Tracheal epithelial cell (primary cell): ENCODE measurements at places on chromosomes 4 and X. TPM values are rescaled to one million over a fixed set of nuclear protein-coding genes. Genes with fewer than 3 reads are reported as not detected.

The MTMR8 gene
- total RNA-seq = 0.21 and 0.72 TPM in 2 replicates

The NLGN3 gene
- total RNA-seq = not detected in 2 replicates

The CFAP47 gene
- under 0.01 TPM in 1 of 2 replicates, not detected in the other for total RNA-seq

The ARL9 gene
- 0.43 TPM in 1 of 2 replicates, not detected in the other for total RNA-seq

The TREX2 gene
- 2.7 and 3.4 TPM in 2 replicates for total RNA-seq

The SLC9A7 gene
- 10.9 and 24.6 TPM in 2 replicates for total RNA-seq

The PDE5A gene
- total RNA-seq = 4.3 and 5.3 TPM in 2 replicates

The FANCB gene
- 2.4 and 3.0 TPM in 2 replicates for total RNA-seq

The PAGE2 gene
- total RNA-seq = not detected in 2 replicates

The ANOS1 gene
- under 0.01 and 1.4 TPM in 2 replicates for total RNA-seq

The CLIC2 gene
- under 0.01 and 1.7 TPM in 2 replicates for total RNA-seq

The ARHGAP6 gene
- total RNA-seq = 0.21 and 0.48 TPM in 2 replicates

The UGT2B17 gene
- not detected in 2 replicates for total RNA-seq

The C1GALT1C1 gene
- total RNA-seq = 17.5 and 20.5 TPM in 2 replicates

The GNRHR gene
- 0.43 TPM in 1 of 2 replicates, not detected in the other for total RNA-seq

The EXOC1L gene
- not detected in 2 replicates for total RNA-seq

The XKRX gene
- 0.24 and 1.1 TPM in 2 replicates for total RNA-seq

The ERVMER34-1 gene
- 2.9 and 7.0 TPM in 2 replicates for total RNA-seq

The OTC gene
- not detected in 2 replicates for total RNA-seq

The RPA4 gene
- 0.21 TPM in 1 of 2 replicates, not detected in the other for total RNA-seq

The TAF7L gene
- total RNA-seq = 0.21 and 0.24 TPM in 2 replicates

The TMPRSS11B gene
- under 0.01 and 0.21 TPM in 2 replicates for total RNA-seq

The GAB3 gene
- total RNA-seq = 0.24 and 0.43 TPM in 2 replicates

The PABPC1L2A gene
- total RNA-seq = not detected in 2 replicates

The SSX2 gene
- total RNA-seq = not detected in 2 replicates

The CDS1 gene
- 16.1 and 39.0 TPM in 2 replicates for total RNA-seq

The CRLF2 gene
- total RNA-seq = not detected in 2 replicates

The MAGEA1 gene
- not detected in 2 replicates for total RNA-seq

The TMEM35A gene
- not detected in 2 replicates for total RNA-seq

The ARX gene
- total RNA-seq = not detected in 2 replicates

The SORCS2 gene
- total RNA-seq = under 0.01 and 0.48 TPM in 2 replicates

The LONRF3 gene
- 0.21 and 1.7 TPM in 2 replicates for total RNA-seq

The ZNF630 gene
- 1.2 and 3.0 TPM in 2 replicates for total RNA-seq

The CYBB gene
- under 0.01 TPM in 1 of 2 replicates, not detected in the other for total RNA-seq

The PPARGC1A gene
- 0.64 and 2.4 TPM in 2 replicates for total RNA-seq

The PSAPL1 gene
- total RNA-seq = under 0.01 TPM in 2 replicates

The IDH3G gene
- total RNA-seq = 22.4 and 42.9 TPM in 2 replicates

The FAM184B gene
- total RNA-seq = not detected in 2 replicates

The DCAF4L1 gene
- 0.21 and 0.48 TPM in 2 replicates for total RNA-seq

The NKX6-1 gene
- not detected in 2 replicates for total RNA-seq

The CT45A5 gene
- not detected in 2 replicates for total RNA-seq

The S100G gene
- not detected in 2 replicates for total RNA-seq

The POU3F4 gene
- total RNA-seq = not detected in 2 replicates
